CD14-positive monocyte (primary cell): ENCODE measurements at places on chromosomes 4 and X.

DNA sequence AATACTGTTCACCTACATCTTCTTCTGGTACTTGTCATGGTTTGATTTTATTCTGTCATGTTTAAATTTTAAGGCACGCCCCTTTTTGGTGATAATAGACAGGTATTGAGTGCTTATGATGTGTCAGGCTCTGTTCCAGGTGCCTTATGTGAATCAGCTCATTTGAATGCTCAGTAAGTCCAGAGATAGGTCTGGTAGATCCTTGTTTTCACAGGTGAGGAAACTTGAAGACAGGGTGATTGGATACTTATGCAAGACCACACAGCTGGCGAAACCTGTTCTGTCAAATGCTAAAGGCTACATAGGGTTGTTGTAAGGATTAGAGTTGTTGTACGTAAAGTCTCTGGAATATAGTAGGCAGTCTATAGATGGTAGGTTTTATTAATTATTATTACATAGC, 9.6 kb upstream of the SLC25A14 start:
- DNase-seq, result no peak

DNA sequence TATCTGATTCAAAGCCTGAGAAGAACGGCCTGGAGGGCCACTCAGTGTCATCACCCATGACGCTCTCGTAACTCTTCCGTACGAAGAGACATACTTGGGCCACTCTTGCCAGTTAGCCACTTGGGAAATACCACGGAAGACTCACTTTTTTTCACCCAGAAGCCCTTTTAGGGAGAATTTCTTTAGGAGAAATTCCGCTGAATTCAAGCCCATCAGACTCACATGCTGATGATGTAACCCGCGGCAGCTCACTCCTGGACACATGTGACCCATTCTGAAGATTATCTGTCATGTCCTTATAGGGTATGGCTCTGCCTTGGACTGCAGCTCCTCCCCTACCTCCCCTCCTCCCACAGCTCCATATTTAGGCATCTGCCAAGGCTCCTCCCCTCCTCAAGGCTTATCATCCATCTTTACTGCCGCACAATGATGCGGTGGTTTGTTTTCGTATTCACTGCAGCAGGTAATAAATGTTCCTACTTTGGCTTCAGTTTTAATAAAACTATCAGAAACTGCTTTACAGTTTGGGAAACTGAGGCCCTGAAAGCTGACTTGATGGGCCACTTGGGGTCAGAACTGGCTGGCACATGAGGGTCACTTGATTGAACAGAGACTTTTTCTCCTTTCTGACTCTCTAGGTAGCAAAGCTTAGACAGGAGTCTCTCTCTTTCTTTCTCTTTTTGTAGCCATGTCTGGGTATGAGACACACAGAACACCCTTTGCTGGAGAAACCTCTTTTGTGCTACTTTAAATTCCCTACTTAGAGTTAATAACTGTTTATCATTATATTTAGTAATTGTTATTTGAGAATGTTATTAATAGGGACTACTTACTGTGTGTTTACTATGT, 42.1 kb downstream of the RHOH start:
- DNase-seq, result peak; percentile 33

DNA sequence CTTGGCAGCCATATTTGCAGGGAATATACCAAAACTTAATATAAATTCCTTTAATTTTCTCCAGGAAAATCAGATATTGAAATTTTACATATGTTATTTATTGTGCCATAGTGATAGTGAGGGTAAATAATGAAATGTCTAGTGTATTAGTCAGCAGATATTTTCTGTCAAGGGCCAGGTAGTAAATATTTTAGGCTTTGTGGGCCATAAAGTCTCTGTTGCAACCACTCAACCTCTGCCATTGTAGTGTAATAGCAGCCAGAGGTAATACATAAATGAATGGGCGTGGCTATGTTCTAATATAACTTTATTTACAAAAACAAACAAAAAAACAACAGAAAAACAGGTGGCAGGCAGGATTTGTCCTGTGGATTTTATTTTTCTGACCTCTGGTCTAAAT, 33.5 kb downstream of the MSL3 start:
- DNase-seq, result no peak

GRCh38 chr4:148632476-148632875, 190.3 kb upstream of the NR3C2 start:
- no peak for DNase-seq

DNA sequence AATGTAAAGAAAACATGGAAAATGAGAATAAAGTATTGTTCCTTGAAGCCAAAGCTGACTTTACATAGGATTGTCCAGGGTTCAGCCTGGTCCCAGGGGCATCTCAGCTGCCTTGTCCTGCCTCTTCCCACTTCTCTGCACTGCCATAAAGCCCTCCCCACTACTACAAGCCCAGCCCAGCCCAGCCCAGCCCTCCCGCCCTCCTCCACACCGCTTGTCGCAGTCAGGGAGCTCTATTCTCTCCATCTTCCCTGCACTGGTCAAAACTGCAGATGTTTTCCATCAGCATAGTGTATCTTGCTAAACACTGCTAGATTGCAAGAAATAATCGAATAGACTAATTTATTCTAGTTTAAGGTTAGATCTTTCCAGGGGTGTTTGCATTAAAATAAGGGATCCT, 100.3 kb downstream of the TENM3 start:
- DNase-seq, result no peak

DNA sequence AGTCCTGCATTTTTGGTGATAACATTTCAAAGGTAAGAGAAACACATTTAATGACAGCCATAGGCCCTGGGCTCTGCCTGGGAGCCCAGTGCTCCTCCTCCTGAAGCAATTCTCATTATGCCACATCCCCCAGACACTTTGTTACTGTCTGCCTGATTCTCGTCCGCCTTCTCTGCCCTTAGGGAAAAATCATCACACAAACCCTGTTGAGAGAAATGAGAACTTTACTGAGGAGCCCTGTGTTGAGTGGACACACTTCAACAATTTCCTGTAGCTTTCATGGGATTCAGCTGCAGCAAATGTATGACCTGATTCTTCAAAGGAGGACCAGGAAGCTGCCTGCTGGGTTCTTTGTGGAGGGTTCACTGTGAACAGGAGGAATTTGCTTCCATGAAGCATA, 566.5 kb upstream of the FRG1 start:
- no peak for DNase-seq

GRCh38 chrX:43822014-43822413, 60.2 kb downstream of the MAOB start:
- no peak for DNase-seq

GRCh38 chr4:16581117-16581516, 317.3 kb downstream of the LDB2 start:
- no peak for DNase-seq

DNA sequence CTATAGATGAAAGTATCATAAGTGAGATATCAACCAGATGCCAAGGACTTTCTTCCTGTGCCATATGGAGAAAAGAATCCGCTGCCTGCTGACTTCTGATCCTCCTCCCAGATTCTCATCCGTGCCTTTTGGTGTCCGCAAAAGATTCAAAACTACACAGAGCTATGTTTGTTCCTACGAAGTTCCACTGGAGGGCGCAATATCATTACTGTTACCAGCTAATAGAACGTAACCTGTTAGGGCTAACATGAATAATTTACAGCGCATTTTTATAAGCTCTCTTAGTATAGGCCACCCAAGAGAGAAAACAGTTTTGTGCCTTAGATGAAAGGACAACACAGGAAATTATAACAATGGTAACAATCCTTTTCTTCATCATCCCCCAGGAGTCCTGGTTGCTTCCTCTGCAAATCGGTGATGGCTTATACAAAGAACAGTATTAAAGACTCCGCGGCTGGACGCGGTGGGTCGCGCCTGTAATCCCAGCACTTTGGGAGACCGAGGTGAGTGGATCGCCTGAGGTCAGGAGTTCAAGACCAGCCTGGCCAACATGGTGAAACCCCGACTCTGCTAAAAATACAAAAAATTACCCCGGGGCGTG, 22.8 kb upstream of the CENPVL3 start:
- DNase-seq, result no peak

GRCh38 chr4:181200076-181200475, 1043.1 kb upstream of the TENM3 start:
- DNase-seq, result no peak

DNA sequence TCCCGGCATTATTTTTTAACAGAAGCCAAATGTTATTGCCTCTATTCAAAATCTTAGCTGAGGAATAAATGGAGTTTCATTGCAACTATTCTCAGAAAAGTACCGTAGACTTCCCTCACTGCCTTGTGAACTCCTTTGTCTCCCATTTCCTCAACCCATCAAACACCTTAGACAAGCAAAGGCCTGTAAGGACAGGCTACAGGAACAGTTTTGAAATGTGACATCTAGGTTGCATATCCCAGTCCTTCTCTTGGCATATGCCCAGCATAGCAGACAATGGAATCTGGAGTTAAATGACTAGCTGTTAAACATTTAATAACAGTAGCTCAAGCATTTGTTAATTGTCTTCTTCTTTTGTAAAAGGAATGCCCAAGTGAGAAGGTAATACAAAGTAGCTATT, 1371.7 kb downstream of the STIM2 start:
- no peak for DNase-seq

DNA sequence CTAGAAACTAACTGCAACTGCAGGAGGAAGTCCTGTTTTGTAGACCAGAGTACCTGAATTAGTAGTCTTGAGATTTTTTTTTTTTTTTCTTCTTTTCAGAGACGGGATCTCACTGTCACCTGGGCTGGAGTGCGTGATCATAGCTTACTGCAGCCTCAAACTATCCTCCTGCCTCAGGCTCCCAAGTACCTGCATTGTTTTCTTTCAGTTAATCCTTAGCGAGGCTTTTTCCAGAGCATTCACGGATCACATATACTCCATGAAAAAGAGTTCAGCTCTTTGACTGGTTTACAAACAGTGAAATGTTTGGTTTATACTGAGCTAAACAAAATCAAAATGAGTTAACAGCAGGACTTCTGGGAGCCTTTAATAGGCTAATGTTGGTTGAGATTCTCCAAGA, 45.8 kb downstream of the KLHL15 start:
- DNase-seq, result no peak

GRCh38 chr4:174437749-174438148, 84.5 kb downstream of the HPGD start:
- DNase-seq, result no peak

- no peak for DNase-seq
Observed at GRCh38 chr4:114334884-114335330, 263.7 kb upstream of the UGT8 start.

DNA sequence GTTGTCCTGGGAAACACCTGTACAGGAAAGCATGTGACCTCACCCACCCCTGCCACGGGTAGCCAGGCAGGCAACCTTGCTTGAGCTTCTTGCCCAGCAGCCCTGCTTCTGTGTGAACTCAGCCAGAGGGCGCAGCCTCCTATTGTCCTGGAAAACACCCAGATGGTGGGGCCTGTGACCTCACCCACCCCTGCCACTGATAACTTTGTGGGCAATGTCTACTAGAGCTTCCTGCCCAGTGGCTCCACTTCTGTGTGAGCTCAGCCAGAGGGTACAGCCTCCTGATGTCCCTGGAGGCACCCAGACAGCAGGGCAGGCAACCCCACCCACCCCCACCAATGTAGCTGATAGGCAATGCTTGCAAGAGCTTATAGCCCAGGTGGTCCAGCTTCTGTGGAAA, 146.3 kb downstream of the DTHD1 start:
- no peak for DNase-seq

DNA sequence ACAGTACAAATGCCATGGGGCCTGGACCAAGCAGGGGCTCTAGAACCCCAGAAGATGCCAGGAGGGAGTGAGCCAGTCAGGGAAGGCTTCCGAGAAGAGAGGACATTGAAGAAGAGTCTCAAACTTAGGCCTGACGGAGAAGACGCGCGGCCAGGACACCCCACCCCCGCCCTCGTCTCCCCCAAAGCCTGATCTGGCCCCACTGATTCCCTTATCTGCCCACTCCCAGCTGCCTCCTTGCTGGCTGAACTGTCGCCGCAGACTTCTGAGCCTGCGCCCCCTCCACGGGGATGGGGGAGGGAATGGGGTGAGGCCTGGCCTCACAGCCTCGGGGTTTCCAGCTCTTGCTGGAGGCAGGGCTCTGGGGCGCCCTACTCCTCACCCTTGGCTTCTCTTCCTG, 3.6 kb upstream of the GATA1 start:
- DNase-seq, result no peak

DNA sequence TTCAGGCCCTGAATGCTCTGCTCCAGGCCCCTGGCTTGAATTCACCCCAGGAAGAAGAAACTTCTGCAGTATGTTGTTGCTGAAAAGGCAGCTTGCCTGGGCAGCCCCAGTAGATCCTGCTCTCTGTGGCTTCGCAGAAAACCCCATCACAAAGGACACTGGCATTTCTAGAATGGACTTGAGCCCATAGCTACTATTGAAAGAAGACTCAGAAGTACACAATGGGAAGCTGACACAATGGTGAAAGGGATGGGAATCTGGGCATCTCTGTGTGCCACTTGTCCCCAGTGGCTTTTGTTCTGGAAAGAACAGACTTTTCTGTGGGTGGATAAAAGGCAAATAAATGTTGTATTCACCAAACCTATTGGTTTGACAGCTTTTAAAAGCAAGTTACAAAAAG, 67.4 kb upstream of the SCML1 start:
- DNase-seq, result no peak

DNA sequence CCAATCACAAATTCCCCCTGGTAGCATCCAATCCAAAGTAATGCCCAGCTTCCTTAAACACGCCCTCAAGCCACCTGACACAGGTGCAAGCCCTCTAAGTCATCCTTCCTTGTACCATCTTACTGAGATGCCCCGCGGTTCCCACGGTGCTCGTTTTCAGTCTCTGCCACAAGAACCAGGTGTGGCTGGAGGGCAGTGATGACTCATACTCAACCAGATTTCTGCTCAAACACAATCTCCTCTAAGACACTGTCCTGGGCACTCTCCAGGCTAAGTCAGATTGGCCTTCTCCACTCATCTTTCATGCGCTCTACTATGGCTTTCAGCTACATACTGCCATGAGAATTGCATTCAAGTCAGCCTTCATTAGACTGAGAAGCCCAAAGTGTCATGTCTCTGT, 3.5 kb downstream of the SH3KBP1 start:
- DNase-seq, result no peak

DNA sequence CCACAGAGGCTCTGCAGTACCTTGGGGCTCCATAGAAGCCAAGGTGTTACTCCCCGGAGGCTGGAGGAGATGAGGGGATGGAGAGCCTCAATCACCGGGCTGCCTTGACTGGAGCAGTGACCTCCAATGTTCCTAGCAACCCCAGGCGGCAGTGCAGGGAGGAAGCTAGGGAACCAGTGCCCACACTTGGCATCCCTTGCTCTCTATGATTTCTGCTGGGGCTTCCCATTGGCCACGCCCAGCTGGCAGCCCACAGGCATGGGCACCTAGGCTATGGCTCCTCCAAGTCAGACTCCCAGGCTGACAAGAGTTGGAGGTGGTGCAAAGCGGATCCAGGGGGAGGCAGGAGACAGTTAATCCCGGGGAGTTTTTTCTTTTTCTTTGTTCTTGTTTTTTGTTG, 229.7 kb downstream of the EVC2 start:
- DNase-seq, result no peak

- DNase-seq, result no peak
Observed at GRCh38 chr4:155600244-155600643, 66.4 kb upstream of the GUCY1A1 start.

- DNase-seq, result no peak
Observed at GRCh38 chrX:107571296-107571998, 56.9 kb upstream of the PRPS1 start.
